ENCODE measurements at places on chromosomes 6 and 20.

GRCh38 chr6:8432614-8433013 lies 2.7 kb downstream of the SLC35B3 start:
- DNase-seq: no peak

GRCh38 chr6:39922821-39923220 lies 11.4 kb downstream of the MOCS1 start:
- no peak for DNase-seq

DNA sequence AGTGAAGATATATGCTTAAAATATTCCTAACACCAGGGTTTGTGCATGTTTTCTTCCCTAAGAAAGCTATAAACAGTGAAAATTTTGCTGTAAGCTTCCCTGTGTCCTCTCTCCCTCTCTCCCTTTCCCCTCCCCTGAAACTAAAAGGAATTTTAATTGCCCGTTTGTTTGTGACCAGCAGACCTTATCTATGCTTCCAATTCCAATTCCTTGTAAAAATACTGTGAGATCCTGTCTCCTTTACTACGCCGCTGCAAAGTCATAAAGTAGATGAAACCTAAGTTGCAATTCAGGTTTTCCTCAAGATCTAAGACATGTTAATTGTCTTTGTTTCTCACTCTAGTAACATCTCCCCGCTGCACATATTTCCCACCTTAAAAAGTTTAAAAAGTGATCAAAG lies 82.3 kb downstream of the DNAH8 start:
- DNase-seq: no peak

GRCh38 chr6:4281341-4282293 lies 146.2 kb upstream of the ECI2 start:
- DNase-seq: peak; percentile 27

DNA sequence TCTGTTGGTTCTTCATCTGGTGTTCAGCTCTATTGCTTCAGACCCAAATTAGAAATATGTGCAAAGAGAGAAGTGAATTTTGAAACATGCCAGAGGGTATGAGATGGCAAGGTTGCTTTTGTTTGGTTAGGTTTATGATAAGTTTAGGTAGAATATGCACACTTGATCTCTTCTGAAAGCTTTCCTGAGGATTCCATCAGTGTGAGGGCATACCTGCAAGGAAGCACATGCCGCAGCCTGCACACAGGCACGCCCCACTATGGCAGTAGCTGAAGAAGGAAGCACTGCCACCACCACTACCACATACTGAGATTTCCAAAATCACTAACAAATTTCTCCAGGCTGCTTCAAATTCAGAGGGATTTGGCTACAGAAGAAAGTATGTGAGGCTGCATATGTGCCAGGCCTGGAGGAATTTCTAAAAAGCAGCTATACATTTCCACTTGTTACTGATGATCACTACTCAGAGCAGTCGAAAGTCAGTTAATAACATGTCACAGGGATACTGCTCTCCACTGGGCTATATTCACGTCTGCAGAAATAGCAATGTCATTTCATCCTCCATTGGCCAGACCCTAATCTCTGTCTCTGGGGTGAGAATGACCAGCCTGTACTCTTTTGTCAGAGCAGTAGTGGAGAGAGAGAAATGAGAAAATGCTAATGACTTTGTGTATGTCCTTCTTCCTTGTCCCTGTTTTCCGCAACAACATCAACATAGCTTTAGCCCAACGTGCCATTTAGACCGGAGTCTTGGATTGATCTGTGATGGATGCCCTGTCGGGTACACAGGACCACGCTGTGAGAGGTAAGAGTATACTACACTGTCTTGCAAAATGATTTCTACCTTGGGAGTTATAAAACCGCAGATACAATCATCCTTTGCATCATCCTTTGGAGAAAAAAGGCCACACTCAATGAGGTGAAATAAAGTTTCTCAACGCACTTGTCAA lies 396.7 kb downstream of the LAMA2 start:
- no peak for DNase-seq

GRCh38 chr20:56987986-56988385 lies 278.5 kb downstream of the BMP7 start:
- no peak for DNase-seq

- no peak for DNase-seq
These were observed 567 bp downstream of the HS3ST5 start for GRCh38 chr6:114342086-114342825.

DNA sequence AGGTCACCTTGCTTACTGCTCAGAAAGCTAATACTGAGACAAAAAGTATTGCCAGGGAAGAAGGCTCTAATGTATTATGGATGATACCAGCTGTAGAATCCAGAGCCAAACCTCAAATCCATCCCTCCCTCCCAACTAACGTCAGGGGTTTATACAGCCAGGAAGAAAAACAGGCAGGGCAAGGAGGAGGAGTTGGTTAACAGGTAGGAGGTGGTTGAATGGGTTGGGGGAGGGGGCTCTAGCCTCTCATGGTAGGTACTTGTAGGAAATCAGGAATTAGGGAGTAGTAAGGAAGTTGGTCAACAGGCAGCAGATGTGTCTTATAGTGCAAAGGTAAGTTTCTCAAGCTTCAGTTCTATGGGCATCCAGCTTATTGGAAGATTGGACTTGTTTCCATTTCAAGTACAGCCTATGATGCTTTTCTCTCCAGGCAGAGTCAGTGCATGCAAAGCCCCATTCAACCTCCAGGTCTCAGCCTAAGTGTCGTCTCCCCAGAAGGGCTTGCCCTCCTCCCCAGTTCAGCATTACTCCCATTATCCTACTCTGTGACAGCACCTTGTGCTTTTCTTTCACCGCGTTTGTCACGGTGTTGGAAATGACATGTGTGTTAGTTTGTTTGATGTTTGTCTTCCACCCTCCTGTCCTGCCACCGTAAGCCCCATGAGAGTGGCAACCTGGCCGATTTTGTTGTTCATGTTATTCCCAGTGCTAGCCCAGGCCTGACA lies 38.1 kb downstream of the PNLDC1 start:
- DNase-seq: no peak

DNA sequence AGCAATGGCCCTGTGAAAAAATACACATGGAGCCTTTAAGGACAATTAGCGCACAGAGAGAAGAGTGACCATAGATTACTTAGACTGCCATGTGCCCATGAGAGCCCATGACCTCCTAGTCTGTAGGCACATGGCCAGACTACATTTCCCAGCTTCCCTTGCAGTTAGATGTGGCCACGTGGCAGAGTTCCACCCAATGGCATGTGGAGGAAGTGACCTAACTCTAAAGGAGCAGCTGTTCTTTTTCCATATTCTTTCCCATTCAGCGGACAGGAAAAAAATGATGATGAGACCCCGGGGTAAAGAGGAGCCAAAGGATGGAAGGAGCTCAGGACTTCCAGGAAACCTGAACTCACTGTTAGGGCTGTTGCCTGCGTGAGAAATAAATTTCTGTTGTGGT lies 116.6 kb downstream of the CBLN4 start:
- no peak for DNase-seq

DNA sequence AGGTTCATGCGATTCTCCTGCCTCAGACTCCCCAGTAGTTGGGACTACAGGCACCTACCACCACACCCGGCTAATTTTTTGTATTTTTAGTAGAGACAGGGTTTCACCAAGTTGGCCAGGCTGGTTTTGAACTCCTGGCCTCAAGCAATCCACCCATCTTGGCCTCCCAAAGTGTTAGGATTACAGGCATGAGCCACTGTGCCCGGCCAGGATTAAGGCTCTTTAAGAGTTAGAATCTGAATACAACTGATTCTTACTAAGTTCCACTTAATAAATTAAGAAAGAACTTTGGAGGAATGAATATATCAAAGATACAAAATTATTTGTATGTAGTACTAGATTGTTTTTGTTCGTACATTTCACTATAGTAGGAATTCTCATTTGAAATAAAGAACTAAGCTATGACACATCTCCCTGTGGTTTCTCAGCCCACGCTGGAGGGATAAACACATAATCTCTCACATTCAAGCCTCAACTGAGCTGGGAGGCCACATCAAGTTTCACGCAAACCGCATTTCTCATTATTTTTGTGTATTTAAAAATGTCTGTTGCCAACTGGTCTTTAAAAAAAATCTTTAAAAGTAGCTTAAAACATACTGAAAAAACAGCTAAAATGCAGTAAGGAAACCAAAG lies 34.2 kb downstream of the DTNBP1 start:
- DNase-seq: peak; percentile 47

- no peak for DNase-seq
These were observed 105.9 kb downstream of the GJA10 start for GRCh38 chr6:89999945-90000825.

DNA sequence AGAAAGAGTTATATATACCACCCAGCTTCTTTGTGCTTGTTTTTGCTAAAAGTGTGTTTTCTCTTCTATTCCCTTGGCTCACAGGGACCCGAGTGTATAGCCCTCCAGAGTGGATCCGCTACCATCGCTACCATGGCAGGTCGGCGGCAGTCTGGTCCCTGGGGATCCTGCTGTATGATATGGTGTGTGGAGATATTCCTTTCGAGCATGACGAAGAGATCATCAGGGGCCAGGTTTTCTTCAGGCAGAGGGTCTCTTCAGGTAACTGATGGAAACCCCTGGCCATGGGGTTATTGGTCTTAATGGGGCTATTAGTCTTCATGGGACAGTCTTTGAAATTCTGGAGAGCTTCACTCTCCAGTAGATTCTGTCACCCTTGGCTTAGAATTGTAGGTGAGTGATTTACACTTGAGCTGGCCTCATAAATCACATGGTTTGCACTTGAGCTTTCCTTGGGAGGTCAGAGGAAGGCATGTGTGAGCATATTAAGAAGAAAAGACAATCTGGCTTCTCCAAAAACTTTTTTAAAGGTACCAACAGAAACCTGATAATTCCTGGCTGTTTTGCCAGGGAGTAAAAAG lies 3.0 kb downstream of the PIM1 start:
- no peak for DNase-seq

DNA sequence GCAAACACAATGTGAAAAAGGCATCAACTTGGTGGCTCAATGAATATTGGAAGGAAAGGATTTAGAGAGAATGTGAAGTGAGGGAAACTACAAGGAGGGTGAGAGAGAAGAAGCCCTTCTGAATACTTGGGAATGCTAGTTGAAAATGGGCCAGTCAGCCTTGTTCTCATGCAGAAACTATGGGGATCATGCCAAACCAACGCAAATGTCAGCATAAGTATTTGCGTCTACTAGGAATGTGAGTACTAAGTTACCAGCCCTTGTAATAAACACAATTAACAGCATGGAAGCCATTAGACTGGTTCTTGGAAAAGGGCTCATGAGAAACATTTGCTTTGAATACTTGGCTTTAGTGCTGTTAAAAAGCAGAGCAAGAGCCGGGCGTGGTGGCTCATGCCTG lies 54.9 kb upstream of the AIG1 start:
- no peak for DNase-seq

DNA sequence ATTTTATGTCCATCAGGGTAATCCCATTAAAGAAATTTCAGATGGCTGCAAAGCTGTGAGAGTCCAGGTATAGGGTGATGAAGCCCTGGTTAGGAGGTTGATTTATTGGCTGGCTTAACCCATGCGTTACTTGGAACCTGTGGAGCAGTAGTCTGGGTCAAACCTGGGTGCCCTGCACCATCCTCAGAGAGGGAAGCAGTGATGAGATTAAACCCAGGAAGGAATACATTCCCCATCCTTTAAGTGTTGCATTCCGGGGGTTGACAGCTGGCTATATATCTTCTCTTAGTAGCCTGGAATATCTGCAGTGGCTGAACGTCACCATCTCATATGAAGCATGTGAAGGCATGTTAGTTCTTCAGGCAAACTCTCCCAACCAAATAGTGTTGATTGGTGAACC lies 44.9 kb upstream of the JAG1 start:
- DNase-seq: no peak

GRCh38 chr20:48404598-48404997 lies 423.2 kb downstream of the PREX1 start:
- no peak for DNase-seq

GRCh38 chr6:37072526-37072925 lies 67.1 kb downstream of the FGD2 start:
- no peak for DNase-seq

- DNase-seq: no peak
These were observed 169.5 kb downstream of the OTOR start for GRCh38 chr20:16917636-16918035.

- DNase-seq: no peak
These were observed 1.7 kb downstream of the SLC13A3 start for GRCh38 chr20:46649650-46649949.

GRCh38 chr6:3928111-3928510 lies 78.9 kb downstream of the FAM50B start:
- DNase-seq: no peak

- no peak for DNase-seq
These were observed 646.3 kb downstream of the UTRN start for GRCh38 chr6:144931172-144932035.

GRCh38 chr20:52349806-52350205 lies 158.2 kb upstream of the ZFP64 start:
- no peak for DNase-seq

GRCh38 chr6:138467901-138468300 lies 31.4 kb downstream of the NHSL1 start:
- DNase-seq: no peak

GRCh38 chr6:3825851-3826581 lies 23.2 kb upstream of the FAM50B start:
- DNase-seq: no peak

DNA sequence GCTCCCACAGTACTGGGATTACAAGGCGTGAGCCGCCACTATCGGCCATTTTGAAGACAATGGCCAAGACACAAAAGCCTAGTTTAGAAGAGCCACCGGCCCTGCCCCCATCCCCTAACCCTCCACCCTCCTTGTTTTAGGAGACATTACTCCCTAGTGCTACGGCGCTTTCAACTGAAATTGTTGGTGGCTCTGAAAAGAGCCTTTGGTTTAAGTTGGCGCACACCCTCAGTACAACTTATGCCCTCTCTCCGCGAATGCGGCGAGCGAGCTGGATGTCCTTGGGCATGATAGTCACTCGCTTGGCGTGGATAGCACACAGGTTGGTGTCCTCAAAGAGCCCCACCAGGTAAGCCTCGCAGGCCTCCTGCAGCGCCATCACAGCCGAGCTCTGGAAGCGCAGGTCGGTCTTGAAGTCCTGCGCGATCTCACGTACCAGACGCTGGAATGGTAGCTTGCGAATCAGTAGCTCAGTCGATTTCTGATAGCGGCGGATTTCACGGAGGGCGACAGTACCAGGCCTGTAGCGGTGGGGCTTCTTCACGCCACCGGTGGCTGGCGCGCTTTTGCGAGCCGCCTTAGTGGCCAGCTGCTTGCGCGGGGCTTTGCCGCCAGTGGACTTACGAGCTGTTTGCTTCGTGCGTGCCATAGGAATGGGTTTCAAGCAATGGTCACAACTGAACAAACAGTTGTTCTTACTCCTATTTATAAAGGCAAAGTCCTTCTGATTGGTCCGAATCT lies 114.9 kb upstream of the BTN3A2 start:
- DNase-seq: no peak

GRCh38 chr6:66897576-66897975 lies 1190.5 kb upstream of the EYS start:
- DNase-seq: no peak

DNA sequence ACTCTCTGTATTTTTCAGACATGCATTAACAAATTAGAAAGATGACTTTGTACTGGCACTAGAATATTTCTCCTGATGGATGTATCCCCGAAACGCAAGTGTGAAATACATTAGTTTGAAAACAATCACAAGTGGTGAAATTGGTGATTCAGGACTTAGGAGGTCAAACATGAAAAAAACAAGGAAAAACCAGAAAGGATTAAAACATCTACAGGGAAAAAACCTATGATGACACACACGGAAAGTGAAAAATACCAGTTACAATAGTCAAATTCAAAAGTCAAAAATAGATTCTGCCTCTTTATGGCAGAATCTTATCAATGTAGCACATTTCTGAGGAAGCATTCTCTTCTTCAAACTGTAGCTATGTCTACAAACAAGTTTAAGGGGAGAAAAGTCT lies 129.0 kb upstream of the SGK1 start:
- DNase-seq: no peak

GRCh38 chr20:20780127-20780824 lies 67.8 kb upstream of the RALGAPA2 start:
- no peak for DNase-seq

Measured in stimulated activated CD4-positive, alpha-beta T cell treated with anti-CD3 and anti-CD28 coated beads, TNF-alpha, amount 100 ng/mL, for 24 hours (primary cell).